ENCODE measurements at places on chromosomes 6 and 20. TPM values are rescaled to one million over a fixed set of nuclear protein-coding genes. Genes with fewer than 3 reads are reported as not detected.

Gene TRIM40
- not detected for total RNA-seq

Gene SLCO4A1
- total RNA-seq, result 4.1 TPM

Gene RAET1L
- total RNA-seq, result not detected

Gene BCKDHB
- total RNA-seq, result 11.5 TPM

Gene THBD
- total RNA-seq, result 28.0 TPM

Gene IBTK
- 29.5 TPM for total RNA-seq

Gene GPR63
- 0.13 TPM for total RNA-seq

Gene FABP7
- total RNA-seq, result not detected

Gene MRS2
- total RNA-seq, result 21.1 TPM

Gene PRR18
- total RNA-seq, result not detected

Gene ROS1
- total RNA-seq, result not detected

Gene PET117
- 11.4 TPM for total RNA-seq

Gene ZNF76
- total RNA-seq, result 34.6 TPM

Gene PMEPA1
- total RNA-seq, result 47.1 TPM

Gene CGA
- total RNA-seq, result not detected

Gene TTLL9
- not detected for total RNA-seq

Gene SIRPB2
- total RNA-seq, result 9.5 TPM

Gene HEBP2
- 81.2 TPM for total RNA-seq

Gene VTA1
- 45.8 TPM for total RNA-seq

Gene BPIFA1
- total RNA-seq, result not detected

Gene METTL24
- total RNA-seq, result not detected

Gene MAP7
- 0.42 TPM for total RNA-seq

Gene HLA-DRB1
- not detected for total RNA-seq

Gene MARCKS
- total RNA-seq, result 320 TPM

Gene HSD17B8
- 4.0 TPM for total RNA-seq

Gene RAET1E
- not detected for total RNA-seq

Gene LPA
- not detected for total RNA-seq

Gene ARMH2
- not detected for total RNA-seq

Gene CRISP2
- not detected for total RNA-seq

Gene SEL1L2
- total RNA-seq, result not detected

Gene RBBP8NL
- total RNA-seq, result not detected

Gene IMPG1
- not detected for total RNA-seq

Gene PSORS1C2
- total RNA-seq, result not detected

Gene KIAA1755
- 0.51 TPM for total RNA-seq

Gene TINAG
- total RNA-seq, result 0.21 TPM

Gene MKKS
- 11.1 TPM for total RNA-seq

Gene CLDN20
- total RNA-seq, result not detected

Gene CLIC5
- 0.14 TPM for total RNA-seq

Gene SLC44A4
- 0.12 TPM for total RNA-seq

Gene TBPL1
- 31.2 TPM for total RNA-seq

Gene VNN1
- total RNA-seq, result not detected

Gene C6orf15
- not detected for total RNA-seq

Gene NKAIN4
- not detected for total RNA-seq

Gene OOEP
- total RNA-seq, result not detected

Gene TMEM244
- not detected for total RNA-seq

Gene NKAIN2
- total RNA-seq, result not detected

Gene MRPS18B
- total RNA-seq, result 33.7 TPM

Gene FBXO5
- total RNA-seq, result 27.1 TPM

Gene TRIM15
- not detected for total RNA-seq

Gene CDK5RAP1
- 31.1 TPM for total RNA-seq

Gene FERMT1
- total RNA-seq, result 1.5 TPM

Gene ADRM1
- 144 TPM for total RNA-seq

Gene NTSR1
- 0.30 TPM for total RNA-seq

Gene TMEM74B
- 1.1 TPM for total RNA-seq

Gene IL17A
- not detected for total RNA-seq

Gene ABHD16B
- not detected for total RNA-seq

Gene ENPP5
- not detected for total RNA-seq

Measured in endothelial cell of umbilical vein (primary cell).